SIG-M5 (cell line): ENCODE measurements at places on chromosomes 6 and 20.

GRCh38 chr20:36319356-36320260 is 13.5 kb downstream of the DLGAP4 start:
- DNase-seq, result no peak

- DNase-seq, result no peak
These were observed 6.5 kb upstream of the TUBB2B start for GRCh38 chr6:3233904-3234303.

- no peak for DNase-seq
These were observed 189.8 kb upstream of the OPRM1 start for GRCh38 chr6:153849072-153849779.

DNA sequence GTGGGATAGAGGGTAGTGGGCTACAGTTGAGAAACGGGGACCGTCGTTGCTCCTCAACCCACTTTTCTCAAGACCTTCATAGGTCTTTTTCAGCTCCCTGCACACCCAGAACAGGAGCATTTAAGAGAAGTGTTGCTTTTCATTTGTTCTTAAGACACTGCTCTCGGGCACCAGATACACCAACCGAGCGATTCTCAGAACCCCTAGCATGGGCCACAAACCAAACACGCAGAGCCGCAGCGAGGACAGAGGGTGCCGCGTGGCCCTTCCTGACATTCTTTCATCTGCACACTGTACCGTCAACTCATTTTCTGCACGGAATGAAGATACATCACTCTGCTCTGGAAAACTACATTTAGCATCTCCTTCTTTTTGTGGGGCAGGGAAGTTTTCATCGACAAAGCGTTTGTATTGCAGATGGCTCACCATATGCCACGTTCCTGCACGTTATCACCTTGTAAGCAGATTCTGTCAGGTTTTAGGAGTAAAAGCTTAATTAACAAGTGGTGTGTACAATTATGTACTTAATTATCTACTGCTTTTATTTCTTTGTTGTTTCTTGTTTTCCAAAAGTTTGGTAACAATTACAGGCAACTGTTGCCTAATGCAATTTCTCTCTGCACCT is 70.4 kb upstream of the MLN start:
- no peak for DNase-seq

DNA sequence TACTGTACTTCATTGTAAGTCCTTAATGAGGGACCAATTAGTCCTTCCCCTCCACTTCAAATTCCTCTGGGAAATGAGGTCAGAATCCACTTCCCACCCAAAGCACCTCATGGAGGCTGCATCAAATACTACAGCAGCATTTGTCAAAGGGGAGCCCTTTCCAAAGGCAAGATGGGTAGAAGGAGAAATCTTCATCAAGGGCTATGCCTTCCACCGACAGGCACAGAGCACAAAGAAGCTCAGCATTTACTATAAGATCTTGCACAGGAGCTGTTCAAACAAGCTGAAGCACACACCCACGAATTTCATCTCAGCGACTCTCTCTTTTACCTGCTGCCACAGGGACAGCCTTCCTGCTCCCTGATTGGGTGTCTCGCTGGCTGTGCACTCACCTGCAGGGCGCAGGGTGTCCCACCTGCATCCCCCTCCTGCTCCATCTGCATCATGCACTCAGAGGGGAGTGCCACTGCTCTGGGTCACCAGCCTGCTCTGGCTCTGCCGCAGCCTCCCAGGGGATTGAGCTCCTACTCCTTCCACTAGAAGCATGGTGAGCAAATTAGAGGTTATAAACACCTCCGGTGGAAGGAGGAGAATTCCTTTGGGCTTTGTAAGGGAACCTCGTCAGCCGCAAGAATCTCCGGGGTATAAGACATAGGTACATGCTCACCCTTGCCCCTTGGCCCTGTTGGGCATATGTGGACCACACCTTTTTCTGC is 164.5 kb downstream of the ATXN1 start:
- no peak for DNase-seq

DNA sequence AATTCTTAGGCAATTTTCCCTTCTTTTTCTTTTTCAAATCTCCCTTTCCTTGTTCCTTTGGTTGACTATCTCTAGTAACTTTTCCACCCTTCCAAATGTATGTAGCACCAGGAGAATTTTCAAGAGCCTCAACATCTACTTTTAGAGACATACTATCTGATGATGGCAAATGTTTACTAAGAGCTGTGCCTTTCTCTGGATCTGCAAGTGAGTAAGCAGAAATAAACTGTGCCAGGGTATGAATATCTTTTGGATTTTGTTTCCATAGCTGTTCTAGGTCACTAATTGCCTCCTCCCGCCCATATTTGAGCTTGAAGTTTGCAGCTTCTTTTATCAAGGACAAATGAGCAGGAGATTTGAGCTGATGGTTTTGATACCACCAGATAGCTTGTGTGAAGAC is 69.5 kb downstream of the GTF2H5 start:
- no peak for DNase-seq

GRCh38 chr6:32962213-32962826 is 6.1 kb upstream of the BRD2 start:
- DNase-seq, result no peak

DNA sequence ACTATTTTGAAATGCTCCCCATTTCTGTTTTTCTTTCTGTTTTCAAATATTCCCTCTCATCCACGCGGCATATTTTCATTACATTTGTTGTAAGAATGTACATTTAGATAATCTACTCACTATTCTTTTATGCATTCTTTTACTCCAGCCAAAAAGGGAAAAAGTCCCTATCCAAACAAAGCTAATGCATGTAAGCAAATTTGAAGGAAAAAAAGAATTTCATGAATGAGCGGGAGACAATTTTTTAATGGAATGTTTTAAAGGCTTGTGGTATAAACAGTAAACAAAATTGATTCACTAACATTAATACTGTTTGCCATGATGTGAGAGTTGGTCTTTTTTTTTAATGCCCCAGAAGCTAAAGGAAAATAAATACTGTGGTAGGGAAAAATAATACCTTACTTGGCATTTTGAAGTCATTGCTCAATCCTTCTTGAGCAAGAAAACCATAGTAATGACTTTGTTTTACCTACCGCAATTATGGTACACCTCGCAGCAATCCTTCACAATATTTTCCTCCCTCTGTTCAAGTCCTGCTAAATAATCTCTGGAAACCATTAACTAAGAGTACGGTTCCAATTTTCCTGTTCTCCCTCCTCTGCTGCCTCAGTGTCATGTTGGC is 79.0 kb downstream of the BACH2 start:
- DNase-seq, result no peak

DNA sequence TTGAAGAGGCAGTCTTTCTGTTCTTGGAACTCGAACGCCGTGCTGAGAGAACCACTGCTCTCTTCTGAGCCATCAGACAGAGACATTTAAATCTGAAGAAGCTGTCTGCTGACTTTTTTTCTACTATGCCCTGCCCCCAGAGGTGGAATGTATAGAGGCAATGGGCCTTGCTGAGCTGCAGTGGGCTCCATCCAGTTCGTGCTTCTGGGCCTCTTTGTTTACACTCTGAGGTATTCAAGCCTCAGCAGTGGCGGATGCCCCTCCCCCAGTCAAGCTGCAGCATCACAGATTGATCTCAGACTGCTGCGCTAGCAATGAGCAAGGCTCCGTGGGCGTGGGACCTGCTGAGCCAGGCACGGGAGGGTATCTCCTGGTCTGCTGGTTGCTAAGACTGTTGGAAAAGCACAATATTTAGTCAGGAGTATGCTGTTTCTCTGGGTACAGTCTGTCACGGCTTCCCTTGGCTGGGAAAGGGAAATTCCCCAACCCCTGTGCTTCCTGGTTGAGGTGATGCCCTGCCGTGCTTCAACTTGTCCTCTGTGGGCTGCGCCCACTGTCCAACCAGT is 526.8 kb downstream of the CD109 start:
- DNase-seq, result no peak

DNA sequence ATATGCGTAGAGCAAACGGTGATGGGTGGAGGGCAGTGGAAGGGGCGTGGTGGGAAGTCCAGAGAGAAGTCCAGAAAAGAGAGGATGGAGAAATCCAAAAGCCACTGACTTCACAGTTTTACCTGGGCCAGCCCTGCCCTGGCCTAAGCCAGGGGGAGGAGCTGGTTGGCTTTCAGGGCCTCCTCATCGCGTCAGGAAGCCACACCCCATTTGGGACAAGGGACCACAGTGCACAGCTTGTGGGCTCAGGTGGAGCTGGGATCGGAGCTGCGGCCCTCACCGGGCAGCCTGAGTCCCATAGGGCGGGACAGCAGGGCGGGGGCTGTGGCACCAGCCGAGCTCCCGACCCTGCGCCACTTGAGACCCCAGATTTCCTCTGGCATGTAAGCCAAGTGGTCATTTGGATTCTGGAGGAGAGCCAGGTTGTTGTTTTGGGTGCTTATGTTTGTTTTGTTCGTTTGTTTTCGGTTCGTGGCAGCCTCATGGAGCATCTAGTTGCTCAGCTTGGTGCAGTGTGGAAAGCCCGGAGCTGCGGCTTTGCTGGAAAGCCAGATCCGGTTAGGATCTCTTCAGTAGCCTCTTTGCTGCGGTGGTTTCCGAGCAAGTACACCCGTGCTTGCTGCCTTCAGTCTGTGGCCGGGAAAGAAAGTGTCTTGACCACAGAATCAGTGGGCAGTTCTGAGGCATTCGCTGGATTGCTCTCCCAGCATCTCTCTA is 42.2 kb downstream of the RIOK1 start:
- no peak for DNase-seq

- DNase-seq, result no peak
These were observed 404.3 kb downstream of the EPM2A start for GRCh38 chr6:145331066-145331465.

DNA sequence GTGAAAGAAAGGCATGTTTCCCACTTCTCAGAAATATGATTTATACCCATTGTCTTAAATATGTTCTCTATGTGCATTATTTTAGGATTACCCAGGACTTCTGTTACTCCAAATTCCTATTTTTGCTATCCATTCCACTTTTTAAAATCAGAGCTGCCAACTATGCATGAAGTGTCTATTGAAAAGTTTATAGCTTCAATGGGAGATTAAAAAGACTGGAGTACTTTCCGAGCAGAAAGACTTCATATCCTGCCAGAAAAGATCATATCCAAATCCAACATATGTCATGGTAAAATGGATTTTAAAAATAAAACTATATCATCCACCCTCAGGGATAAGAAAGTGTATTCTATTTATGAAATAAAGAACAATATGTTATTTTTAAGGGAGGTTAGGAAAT is 212.7 kb downstream of the COL12A1 start:
- no peak for DNase-seq

- DNase-seq, result no peak
These were observed 640.6 kb upstream of the CHD6 start for GRCh38 chr20:42258564-42259302.

GRCh38 chr6:29919506-29920445 is 22.6 kb upstream of the HLA-A start:
- DNase-seq, result no peak

GRCh38 chr6:158629367-158630221 is 14.9 kb downstream of the DYNLT1 start:
- no peak for DNase-seq

GRCh38 chr6:149080511-149080910 is 237.0 kb upstream of the TAB2 start:
- DNase-seq, result no peak

DNA sequence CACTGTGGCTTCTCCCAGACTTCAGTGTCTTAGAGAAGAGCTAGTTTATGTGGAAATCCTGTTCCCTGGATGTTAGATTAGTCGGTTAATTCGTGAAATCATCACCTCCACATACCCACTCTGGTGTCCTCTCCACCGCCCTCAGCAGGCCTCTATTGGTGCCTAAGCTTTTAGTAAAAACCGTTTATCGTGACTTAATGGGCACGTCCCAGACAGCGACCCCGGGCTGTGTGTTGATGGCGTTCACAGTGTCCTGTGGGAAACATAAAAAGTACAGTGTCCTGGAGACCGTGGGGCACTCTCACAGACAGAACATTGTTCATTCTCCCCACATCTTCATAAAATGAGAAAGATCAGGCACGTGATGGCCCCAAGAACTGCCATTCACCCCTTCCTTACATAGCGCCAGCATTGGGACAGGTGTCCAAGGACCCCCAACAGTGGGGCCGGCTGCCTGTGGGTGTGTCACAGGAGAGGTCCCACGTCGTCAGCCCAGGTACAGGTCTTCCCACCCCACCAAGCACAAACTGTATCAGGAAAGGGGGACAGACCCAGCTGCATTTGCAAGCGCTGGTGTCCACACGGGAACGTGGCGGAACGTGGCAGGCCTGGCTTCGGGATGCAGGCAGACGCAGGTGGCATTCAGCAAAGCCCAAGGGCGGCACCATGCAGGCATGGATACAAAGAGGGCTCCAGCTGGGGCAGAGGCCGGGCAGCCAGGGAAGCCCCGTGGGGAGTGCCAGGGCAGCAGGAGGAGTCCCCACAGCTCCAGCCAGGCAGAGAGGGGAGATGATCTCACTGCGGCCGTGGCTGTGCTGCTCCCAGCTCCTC is 237.7 kb downstream of the DLL1 start:
- no peak for DNase-seq

DNA sequence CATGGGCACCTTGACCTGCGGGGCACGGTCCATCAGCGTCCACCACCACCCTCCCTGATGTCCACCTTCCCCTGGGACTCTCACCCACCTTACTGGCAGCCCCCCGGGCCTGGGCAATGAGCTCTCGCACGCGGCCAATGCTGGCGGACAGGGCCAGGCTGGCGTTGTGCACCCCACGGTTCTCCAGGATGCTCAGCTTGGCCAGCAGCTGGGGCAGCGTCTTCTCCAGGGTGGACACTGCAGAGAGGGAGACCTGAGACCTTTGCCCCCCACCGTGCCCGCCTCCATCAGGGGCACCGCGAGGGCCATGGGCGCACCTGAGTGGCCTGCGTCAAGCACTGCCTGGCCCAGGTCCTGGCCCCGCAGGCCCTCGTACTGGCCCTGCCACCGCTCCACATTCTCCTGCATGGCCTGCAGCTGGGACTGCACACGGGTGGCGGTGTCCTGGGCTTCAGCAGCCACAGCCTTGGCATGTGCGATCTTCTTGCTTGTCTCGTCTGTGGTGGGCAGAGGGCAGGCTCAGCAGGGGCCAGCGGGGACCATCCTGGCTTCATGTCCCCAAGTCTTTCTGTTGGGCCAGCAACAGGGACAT is 12.0 kb downstream of the ADRM1 start:
- no peak for DNase-seq

GRCh38 chr6:38142178-38142902 is 322.8 kb downstream of the ZFAND3 start:
- DNase-seq, result no peak

- DNase-seq, result no peak
These were observed 159.0 kb downstream of the GMDS start for GRCh38 chr6:2086326-2086965.

DNA sequence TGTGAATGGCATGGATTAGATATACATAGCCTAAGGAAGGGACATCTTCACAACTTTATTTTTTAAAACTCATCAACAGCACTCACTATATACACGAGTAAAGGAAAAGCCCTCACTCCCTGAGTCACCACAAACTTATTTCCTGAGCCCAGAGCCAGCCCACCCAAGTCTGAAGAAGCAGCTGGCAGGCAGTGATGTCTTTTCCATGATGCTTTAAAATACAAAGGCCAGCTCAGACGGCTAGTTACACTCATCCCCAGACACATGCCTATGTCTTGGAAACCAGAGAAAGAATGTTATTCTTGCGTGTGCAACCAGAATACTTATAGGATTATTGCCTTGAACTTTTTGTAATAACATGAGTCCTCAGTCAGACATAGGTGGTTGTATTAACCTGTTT is 114.4 kb downstream of the ADGRG6 start:
- no peak for DNase-seq
